ENCODE measurements at places on chromosomes 2 and 18.

DNA sequence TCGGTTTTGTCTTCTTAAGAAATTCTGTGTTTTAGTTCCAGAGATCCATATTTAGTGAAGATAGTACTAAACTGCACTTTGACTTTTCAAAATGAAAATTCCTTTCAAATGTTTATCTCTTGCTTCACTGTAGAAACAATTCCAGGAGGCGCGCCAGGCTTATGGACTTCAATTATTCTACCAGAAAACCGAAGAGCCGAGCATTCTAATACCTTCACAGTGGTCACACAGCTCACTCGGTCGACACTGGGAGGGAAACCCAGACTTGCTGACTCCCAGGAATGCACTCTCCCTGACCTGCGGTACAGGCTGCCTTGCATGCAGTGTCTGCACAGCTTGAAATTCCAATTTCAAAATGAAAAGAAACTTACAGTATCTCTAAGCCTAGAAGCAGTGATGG, 119.9 kb upstream of the PIEZO2 start:
- no peak for DNase-seq

GRCh38 chr2:31333527-31334183, 80.9 kb downstream of the XDH start:
- peak; percentile 37 for DNase-seq

DNA sequence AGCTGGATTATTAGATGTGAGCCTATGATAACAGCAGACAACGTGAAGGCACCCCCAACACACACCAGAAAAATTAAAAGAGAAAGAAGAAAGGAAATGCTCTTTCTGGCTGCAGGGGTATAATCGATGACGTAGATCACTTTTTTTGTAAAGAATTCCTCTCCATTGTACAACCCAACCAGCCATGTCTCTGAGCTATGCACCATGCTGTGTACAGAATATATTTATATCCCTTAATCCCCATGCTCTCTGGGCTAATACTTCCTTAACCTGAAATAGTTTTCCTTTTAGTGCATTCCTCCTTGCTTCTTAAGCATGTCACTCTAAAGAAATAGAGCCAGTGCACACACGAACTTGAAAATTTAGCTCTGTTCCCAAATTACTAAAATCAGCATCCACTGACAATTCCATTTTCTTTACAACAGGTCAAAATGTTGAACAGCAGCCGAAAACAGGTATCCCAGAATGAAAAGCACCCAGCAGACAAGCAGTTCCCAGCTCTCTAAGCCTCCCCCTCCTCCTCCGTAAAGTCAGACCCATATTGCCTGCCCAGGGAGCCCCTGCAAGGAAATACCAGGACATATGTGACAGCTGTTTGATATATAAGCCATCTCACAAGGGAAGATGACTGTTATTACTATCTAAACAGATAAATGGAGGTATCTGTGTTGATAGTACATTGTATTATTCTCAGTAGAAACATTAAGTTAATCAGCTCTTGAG, 247.4 kb upstream of the RAB6C start:
- DNase-seq = no peak

GRCh38 chr2:236588932-236589592, 19.4 kb downstream of the ACKR3 start:
- no peak for DNase-seq

DNA sequence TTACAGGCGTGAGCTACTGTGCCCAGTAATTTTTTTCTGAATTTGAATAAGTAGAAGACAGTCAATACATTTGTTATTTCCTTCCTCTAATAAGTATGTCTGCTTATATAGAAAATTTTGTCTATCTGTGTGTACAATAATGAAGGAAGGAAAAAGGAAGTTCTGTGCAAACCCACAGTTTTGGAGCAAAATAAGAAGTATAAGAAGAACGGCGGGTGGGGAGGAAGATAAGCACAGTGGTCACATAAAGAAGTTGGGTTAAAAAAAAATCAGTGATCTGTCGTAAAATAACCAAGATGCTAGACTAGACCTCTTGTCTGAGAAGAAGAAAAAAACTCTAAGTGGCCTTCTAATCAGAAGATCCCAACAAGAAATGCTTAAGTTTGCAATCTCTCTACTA, 20.2 kb downstream of the MGAT4A start:
- DNase-seq = no peak

DNA sequence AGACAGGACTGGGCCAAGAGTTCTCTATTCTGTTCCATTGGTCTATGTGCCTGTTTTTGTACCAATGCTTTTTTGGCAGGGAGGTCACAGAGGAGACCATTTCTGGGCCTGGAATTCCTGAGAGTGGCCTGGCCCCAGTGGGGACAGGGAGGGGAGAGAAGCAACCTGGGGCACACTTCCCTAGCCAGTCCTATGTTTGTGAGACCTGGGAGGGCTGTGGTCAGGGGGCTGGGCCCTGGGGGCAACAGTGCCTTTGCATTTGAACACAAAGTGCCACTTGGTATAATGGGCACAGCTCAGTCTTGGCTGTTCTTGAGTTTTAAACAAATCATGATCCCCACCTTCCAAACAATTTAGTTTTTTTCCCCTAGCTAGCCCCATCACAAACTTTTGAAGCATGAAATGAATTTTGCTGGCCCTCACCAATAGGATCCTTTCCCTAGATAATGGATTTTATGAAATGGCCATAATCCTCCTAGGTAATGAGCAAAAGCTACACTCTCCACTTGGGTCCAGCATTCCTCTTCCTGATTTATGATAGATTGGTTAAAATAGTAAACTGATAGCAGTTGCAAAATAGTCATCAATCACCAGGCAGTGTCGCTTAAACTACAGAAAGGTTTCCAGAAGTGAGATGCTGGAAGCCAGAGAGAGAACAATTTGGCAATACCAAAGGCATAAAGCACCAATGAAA, 133.5 kb downstream of the GLI2 start:
- DNase-seq = no peak

DNA sequence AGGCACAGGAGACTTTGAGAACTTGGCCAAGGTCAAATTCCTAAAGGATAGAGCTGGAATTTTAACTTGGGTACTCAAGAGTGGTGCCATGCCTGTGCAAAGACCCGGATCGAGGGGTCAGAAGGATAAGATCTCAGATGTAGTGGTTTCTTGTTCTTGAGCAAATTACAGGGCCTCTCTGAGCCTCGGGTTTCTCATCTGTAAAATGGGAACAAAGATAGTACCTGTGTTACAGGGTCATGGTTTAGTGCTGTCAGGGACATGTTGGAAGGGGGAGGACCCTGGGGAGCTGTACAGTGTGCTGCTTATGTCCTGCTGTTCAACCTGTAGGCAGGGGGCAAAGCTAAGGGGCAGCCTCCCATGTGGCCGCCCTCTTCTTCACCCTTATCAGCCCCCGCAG, 173.5 kb upstream of the HAAO start:
- DNase-seq = no peak

Measured in stimulated activated CD8-positive, alpha-beta memory T cell treated with anti-CD3 and anti-CD28 coated beads, Interleukin-7, amount 100 ng/mL, for 1 hour (primary cell).